ENCODE measurements at places on chromosomes 11 and 22. TPM values are rescaled to one million over a fixed set of nuclear protein-coding genes. Genes with fewer than 3 reads are reported as not detected.

Gene MS4A6E
- total RNA-seq = not detected

Gene PARVA
- total RNA-seq = 7.6 TPM

Gene TCN1
- 4.2 TPM for total RNA-seq

Gene RRP7A
- total RNA-seq = 30.7 TPM

Gene SWAP70
- 26.3 TPM for total RNA-seq

Gene ARFGAP3
- 76.7 TPM for total RNA-seq

Gene HBG2
- total RNA-seq = not detected

Gene OR6T1
- total RNA-seq = not detected

Gene MRGPRF
- 0.53 TPM for total RNA-seq

Gene CARD16
- 2.4 TPM for total RNA-seq

Gene NPAT
- total RNA-seq = 5.8 TPM

Gene TIGD3
- total RNA-seq = 0.26 TPM

Gene RHOD
- total RNA-seq = 247 TPM

Gene RTN4R
- 2.8 TPM for total RNA-seq

Gene CD3D
- not detected for total RNA-seq

Gene MPZL3
- total RNA-seq = 81.4 TPM

Gene OR52N4
- not detected for total RNA-seq

Gene SORL1
- 11.3 TPM for total RNA-seq

Gene CLCF1
- total RNA-seq = 1.8 TPM

Gene ATXN10
- 81.9 TPM for total RNA-seq

Gene PDE2A
- total RNA-seq = 1.6 TPM

Gene CDHR5
- total RNA-seq = not detected

Gene TESMIN
- 1.4 TPM for total RNA-seq

Gene ARHGAP8
- total RNA-seq = 15.0 TPM

Gene MMP11
- 0.53 TPM for total RNA-seq

Gene ART1
- not detected for total RNA-seq

Gene TMEM86A
- 0.53 TPM for total RNA-seq

Gene SCUBE2
- not detected for total RNA-seq

Gene FJX1
- 24.7 TPM for total RNA-seq

Gene FDXACB1
- total RNA-seq = 0.77 TPM

Gene SSTR3
- not detected for total RNA-seq

Gene SNX32
- total RNA-seq = under 0.01 TPM

Gene OR52N5
- total RNA-seq = not detected

Gene SULT4A1
- under 0.01 TPM for total RNA-seq

Gene PGR
- total RNA-seq = not detected

Gene ZFPL1
- 52.4 TPM for total RNA-seq

Gene OR8A1
- not detected for total RNA-seq

Gene MED19
- total RNA-seq = 13.2 TPM

Gene PELI3
- total RNA-seq = 10.4 TPM

Gene LRRC75B
- 4.2 TPM for total RNA-seq

Gene KRTAP5-3
- total RNA-seq = not detected

Gene FAM76B
- total RNA-seq = 22.9 TPM

Gene OR52I1
- total RNA-seq = not detected

Gene TLCD5
- 1.8 TPM for total RNA-seq

Gene TMEM126A
- 38.0 TPM for total RNA-seq

Gene PARVG
- total RNA-seq = not detected

Gene HBG1
- total RNA-seq = not detected

Gene DERL3
- 0.26 TPM for total RNA-seq

Gene MRGPRX3
- 0.13 TPM for total RNA-seq

Gene GPHA2
- total RNA-seq = not detected

Gene TTC36
- total RNA-seq = not detected

Gene OR8D4
- not detected for total RNA-seq

Gene SMTN
- 38.7 TPM for total RNA-seq

Gene ZBTB16
- total RNA-seq = 3.1 TPM

Gene FOSL1
- 2.6 TPM for total RNA-seq

Gene TANGO2
- total RNA-seq = 41.6 TPM

Gene LDHAL6A
- not detected for total RNA-seq

Gene APOA5
- not detected for total RNA-seq
